ENCODE measurements at places on chromosomes 6 and 20.

DNA sequence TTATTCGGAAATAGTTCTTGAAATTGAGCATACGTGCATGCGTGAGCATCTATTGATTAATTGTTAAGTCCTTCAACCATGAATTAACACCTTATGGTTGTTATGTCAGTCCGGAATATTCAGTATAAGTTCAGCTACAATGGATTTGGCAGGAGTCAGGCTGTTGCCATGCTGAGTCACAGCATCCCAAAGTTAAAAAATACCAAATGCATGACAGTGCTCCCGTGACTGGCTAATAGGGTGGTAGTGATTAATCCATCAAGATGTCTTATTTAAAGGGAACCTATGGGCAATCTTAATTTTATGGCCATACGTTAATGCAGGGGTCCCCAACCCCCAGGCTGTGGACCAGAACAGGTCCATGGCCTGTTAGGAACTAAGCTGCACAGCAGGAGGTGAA, 10.5 kb downstream of the RAE1 start:
- DNase-seq, result no peak

- no peak for DNase-seq
Observed at GRCh38 chr6:80382811-80383210, 276.3 kb downstream of the BCKDHB start.

DNA sequence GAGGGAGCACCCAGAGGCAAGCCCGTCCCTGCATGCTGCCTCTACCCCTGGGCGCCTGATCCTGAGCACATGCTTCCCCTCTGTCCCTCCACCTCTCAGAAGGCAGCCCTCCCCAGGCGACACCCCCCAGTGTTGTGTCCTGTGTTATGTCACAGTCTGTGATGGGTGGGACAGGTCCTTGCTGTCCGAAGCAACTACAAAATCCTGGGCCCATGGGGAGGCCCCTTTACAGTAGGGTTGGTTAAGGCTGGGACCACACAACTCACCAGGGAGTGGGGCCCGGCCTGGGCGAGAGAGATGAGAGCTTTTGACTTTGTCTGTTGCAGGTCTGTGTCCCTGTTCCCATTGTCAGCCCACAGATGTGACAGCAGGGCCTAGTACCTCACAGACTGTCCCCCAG, 78.0 kb downstream of the DHX35 start:
- no peak for DNase-seq

- peak; percentile 14 for DNase-seq
Observed at GRCh38 chr6:47134476-47135189, 92.5 kb upstream of the ADGRF1 start.

DNA sequence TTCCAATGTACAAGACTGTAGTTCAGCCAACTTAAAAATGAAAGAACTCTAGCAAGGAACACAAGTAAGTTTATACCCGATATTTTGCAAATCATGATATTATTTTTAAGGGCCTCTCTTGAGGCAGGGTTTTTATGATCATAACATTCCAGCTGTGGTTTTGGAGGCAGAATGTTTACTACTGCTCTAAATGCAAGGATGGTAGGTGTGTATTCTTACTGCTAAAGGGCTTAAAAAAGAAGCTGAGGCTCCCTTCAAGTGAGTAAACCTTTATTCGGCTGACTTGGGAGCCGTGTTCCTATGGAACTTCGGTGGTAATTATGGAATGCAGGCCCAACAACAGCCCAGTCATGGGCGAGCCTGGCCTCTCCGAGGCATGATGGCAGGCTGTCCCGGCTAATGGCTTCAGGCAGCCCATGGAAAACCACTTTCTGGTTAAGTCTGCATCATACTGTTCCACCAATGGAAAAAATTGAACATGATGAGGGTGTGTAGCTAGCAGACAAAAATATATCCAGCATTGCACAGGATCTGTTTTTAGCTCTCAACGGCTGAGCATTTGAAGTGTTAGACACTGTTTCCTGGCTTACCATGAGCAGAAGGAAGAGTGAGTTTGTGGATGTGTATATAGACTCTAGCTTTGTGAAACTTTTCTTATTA, 111.5 kb downstream of the TIAM2 start:
- no peak for DNase-seq

GRCh38 chr6:145454006-145454405, 281.3 kb downstream of the EPM2A start:
- DNase-seq, result no peak

GRCh38 chr6:24355393-24355792, 2.5 kb downstream of the DCDC2 start:
- no peak for DNase-seq

Data from iPS-NIHi11 (cell line).